ENCODE measurements at places on chromosomes 2 and 18. TPM values are rescaled to one million over a fixed set of nuclear protein-coding genes. Genes with fewer than 3 reads are reported as not detected.

The AMMECR1L gene
- total RNA-seq, result 14.8 TPM

The RUFY4 gene
- not detected for total RNA-seq

The KIF1A gene
- 0.83 TPM for total RNA-seq

The PLEKHH2 gene
- 2.3 TPM for total RNA-seq

The CCL20 gene
- total RNA-seq, result 6.2 TPM

The ALLC gene
- total RNA-seq, result not detected

The CD226 gene
- total RNA-seq, result 0.08 TPM

The KCNG2 gene
- not detected for total RNA-seq

The ST6GAL2 gene
- 17.5 TPM for total RNA-seq

The NT5C1B gene
- total RNA-seq, result not detected

The BMP10 gene
- total RNA-seq, result not detected

The ASAP2 gene
- total RNA-seq, result 55.5 TPM

The LIMS3 gene
- total RNA-seq, result not detected

The ACMSD gene
- total RNA-seq, result not detected

The RIT2 gene
- not detected for total RNA-seq

The TWIST2 gene
- total RNA-seq, result 16.6 TPM

The CCDC121 gene
- total RNA-seq, result 4.4 TPM

The RGPD3 gene
- total RNA-seq, result 0.13 TPM

The LCT gene
- total RNA-seq, result 0.03 TPM

The GALNT5 gene
- 2.5 TPM for total RNA-seq

The LRP1B gene
- total RNA-seq, result not detected

The ANKRD30BL gene
- not detected for total RNA-seq

The WIPF1 gene
- 23.9 TPM for total RNA-seq

The CASP10 gene
- total RNA-seq, result 2.0 TPM

The CRACDL gene
- 3.2 TPM for total RNA-seq

The SLC23A3 gene
- 0.48 TPM for total RNA-seq

The CNDP1 gene
- total RNA-seq, result not detected

The LBX2 gene
- total RNA-seq, result 3.7 TPM

The ABCG8 gene
- not detected for total RNA-seq

The ZNF397 gene
- total RNA-seq, result 4.2 TPM

The CCDC85A gene
- total RNA-seq, result 0.22 TPM

The CSRNP3 gene
- not detected for total RNA-seq

The TXNDC2 gene
- total RNA-seq, result 0.08 TPM

The POTEI gene
- total RNA-seq, result not detected

The NEB gene
- total RNA-seq, result 0.21 TPM

The UGT1A6 gene
- 1.5 TPM for total RNA-seq

The COBLL1 gene
- total RNA-seq, result 4.5 TPM

The TMEM182 gene
- 3.7 TPM for total RNA-seq

The SULT1C4 gene
- not detected for total RNA-seq

The CFAP221 gene
- total RNA-seq, result not detected

The RMDN2 gene
- 4.4 TPM for total RNA-seq

The FOXD4L1 gene
- 0.24 TPM for total RNA-seq

The REG3A gene
- total RNA-seq, result not detected

The PROKR1 gene
- 0.03 TPM for total RNA-seq

The C2orf81 gene
- total RNA-seq, result 2.7 TPM

The SCYGR8 gene
- not detected for total RNA-seq

The GPBAR1 gene
- total RNA-seq, result 0.23 TPM

Measured in A549 treated with GW870086 at 1 μM for 4 hours (cell line).